ENCODE measurements at places on chromosomes 2 and 18.
A peak's percentile ranks its signal among the peaks of the same experiment; 100 is the strongest.

DNA sequence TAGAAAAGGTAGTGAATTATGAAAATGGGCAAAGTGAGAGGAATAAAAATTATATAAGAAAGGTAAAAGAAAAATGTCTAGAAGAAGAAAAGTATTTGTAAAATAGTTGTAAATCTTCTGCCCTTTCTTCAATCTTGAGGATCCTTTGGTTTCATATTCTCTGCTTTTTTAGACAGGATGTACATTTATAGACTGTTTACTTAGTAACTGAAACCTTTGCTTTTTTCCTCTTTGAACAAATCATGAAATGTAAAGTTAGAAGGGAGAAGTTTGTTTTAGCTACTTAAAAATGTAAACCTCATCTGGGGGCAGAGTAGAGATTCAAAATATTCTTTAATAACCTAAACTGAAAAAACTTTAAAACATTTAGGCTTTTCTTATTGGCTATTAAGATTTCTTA lies 150.4 kb upstream of the ITGA4 start:
- DNase-seq = no peak

- no peak for DNase-seq
Observed at GRCh38 chr2:224039770-224040440, 819 bp upstream of the SERPINE2 start.

GRCh38 chr2:79638410-79638809 lies 125.6 kb downstream of the CTNNA2 start:
- DNase-seq = peak; percentile 3

GRCh38 chr2:206250041-206250897 lies 24.2 kb upstream of the ZDBF2 start:
- no peak for DNase-seq

- DNase-seq = no peak
Observed at GRCh38 chr2:120920454-120921148, 184.9 kb downstream of the GLI2 start.

- peak; percentile 84 for DNase-seq
Observed at GRCh38 chr2:69933839-69934613, 19.1 kb downstream of the MXD1 start.

- DNase-seq = peak; percentile 49
Observed at GRCh38 chr2:85278361-85278760, 49.4 kb downstream of the TGOLN2 start.

- DNase-seq = no peak
Observed at GRCh38 chr2:64410671-64411070, 43.3 kb upstream of the LGALSL start.

DNA sequence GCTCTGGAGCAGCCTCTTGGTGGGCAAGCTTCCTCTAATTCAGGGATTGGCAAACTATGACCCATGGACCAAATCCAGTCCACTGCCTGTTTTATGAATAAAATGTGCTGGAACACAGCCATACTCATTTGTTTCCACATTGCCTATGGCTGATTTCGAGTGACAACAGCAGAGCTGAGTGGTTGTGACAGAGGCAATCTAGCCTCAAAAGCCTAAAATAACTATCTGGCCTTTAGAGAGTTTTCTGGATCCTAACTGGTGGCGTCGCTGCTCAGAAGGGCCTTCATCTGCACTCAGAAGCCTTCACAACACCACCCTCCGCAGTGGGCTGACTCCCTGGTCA lies 147.1 kb downstream of the CCBE1 start:
- no peak for DNase-seq

GRCh38 chr2:69459936-69460335 lies 22.7 kb upstream of the NFU1 start:
- DNase-seq = no peak

GRCh38 chr2:25030702-25031101 lies 11.2 kb upstream of the EFR3B start:
- DNase-seq = no peak

DNA sequence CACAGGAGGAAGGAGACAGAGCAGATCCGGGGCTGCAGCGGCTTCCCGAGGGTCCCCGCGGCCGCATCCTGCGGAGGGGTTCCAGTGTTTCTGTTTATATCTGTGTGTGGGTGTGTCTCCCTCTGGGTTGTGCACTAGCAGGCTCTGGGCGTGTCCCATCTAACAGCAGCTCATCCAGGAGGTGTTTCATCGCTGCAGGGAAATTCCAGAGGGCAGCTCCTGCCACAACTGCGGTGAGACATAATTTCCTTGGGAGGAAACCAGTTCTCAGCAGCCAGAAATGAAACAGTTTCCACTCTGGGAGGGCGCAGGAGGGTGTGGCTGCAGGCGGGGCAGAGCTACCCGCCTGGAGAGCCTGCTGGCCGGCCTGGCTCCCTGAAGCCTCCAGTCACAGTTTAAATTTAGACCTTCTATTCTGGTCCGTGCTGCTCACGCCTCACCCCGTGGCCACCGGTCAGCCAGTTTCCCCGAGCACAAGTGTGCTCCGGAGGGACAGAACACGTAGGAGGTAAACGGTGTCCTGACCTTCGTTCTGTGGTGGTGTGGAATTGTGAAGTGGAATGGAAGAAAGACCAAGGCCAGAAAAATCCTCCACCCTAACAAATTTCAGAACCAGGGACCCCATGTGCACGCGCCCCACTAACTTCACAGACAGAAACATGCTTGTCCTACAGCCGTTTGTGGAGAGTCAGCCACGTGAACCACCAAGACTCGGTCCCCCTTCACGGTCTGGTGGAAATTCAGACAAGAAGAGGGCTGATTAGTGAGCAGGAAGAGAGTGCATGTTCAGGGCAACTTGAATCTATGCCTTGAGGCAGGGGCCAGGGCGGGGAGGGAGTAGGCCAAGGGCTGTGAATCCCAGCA lies 50.2 kb downstream of the TEX44 start:
- peak; percentile 99 for DNase-seq

DNA sequence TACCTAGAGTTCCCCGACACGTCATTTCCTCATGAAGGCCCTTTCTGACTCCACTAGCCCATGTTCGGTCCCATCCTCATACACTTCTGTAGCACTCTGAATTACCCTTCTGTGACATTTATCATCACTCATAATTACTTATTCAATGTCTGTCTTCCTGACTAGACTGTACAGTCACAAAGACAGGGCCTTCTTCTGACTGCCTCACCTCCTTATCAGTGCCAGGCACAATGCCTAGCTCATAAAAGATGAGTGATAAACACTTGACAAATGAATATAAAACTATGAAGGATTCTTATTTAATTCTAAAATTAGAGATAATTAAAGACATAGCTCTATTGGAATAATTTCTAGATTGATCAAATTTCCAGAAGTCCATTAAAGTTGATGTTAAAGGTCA lies 1.4 kb upstream of the UBXN4 start:
- DNase-seq = no peak

DNA sequence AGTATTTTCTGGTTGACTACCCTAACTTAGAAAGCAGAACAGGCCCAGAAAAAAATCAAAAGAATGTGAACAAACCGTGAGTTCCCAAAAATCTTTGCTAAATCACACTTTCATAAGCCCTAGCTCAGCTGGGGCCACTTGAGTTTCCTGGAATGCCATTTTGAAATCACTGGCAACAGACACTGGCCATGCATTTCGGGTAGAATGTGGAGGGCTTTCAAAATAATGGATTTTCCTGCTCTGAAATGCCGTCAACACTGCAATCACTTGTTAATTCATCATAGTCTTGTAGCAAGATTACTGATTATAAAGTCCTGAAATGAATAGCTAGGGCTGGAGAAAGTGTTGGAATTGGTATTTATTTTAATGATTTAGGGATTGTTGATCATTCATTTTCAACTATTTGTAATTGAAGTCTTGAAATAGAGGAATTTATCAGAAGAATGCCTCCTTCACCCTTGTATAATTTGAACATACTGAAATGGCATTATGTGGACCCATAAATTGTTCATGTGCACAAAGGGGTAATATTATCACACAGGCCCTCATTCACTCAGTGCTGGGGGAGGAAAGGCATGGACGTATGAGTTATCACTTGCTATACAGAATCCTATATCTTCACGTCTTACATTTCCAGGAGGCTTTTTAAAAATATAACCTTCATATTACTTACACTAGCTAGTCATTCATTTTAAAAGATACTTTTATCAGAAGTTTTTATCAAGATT lies 134.8 kb downstream of the DTNA start:
- no peak for DNase-seq

- DNase-seq = no peak
Observed at GRCh38 chr2:197131558-197131855, 179.1 kb downstream of the ANKRD44 start.

GRCh38 chr2:202203348-202203747 lies 35.0 kb downstream of the SUMO1 start:
- DNase-seq = no peak

DNA sequence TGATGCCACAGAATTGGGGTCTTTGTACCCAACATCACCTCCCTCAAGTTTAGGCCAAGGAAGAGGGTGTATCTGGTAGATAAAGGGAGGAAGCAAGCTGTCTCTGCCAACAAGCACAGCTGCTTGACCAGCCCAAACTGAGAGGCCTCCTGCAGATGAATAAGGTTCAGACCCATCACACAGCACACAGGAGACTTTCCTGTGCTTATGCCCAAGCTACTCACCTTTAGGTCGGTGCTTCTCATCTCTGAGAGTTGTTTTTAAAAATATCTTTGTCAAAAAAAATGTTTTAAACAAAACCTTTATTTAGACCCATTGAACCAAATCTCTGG lies 24.7 kb upstream of the SP3 start:
- no peak for DNase-seq

DNA sequence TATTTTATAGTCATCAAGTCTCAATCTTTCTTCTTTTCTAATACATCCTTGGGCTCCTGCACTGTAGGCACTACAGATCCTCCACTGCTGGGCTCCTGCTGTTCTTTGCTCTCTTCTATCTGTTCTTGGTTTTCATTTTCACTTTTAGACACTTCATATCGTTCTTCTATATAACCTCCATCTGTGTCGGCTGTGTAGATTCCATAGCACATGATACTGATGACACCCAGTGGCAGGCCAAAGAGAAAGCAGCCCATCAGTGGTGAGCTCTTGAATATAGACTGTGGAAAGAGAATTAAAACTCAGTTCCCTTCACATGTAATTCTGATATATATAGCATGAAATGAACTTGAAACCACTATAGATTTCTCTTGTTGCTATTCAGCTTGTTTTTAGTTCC lies 38.0 kb downstream of the TMX3 start:
- no peak for DNase-seq

GRCh38 chr2:127675331-127676261 lies at the start of gene LIMS2:
TSS of gene LIMS2 (minus strand) at chr2:127675530. CDS start at chr2:127675024, 506 bp downstream.
- peak; percentile 49 for DNase-seq

- DNase-seq = no peak
Observed at GRCh38 chr2:11745613-11746375, 638 bp upstream of the LPIN1 start.

DNA sequence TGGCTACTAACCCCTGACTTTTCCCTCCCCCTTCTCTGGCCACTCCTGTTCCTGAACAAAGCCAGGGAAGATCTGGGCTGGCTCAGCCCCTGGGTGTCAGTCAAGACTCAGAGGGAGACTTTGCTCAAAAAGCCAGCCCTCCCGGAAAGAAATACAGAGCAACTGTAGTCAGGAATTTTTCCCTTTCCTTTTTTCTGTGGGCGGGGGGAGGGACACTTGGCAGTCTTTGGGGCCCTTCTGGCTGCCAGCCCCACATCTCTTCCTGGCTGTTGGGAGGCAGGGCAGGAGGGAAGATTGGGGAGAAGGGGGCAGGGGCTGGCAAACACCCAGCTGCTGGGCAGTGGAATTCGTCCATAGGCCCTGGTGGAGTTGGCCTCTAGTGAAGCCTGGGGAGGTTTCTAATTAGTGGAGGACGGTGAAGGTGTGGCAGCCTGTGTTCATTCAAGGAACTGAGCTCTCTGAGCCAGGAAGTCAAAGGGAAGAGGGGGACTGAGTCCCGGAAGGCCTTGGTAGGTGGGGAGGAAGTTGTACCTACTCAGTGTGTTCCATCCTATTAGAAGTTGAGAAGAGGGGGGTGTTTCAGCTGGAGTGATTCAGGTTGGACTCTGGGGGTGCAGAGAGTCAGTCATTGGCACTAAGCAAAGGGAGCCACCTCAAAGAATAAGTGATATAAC lies 10.9 kb downstream of the IGFBP2 start:
- no peak for DNase-seq

GRCh38 chr2:152407204-152407721 lies 72.3 kb downstream of the FMNL2 start:
- peak; percentile 53 for DNase-seq

- DNase-seq = no peak
Observed at GRCh38 chr2:114083717-114084387, 194.0 kb downstream of the ACTR3 start.

- DNase-seq = no peak
Observed at GRCh38 chr2:182907081-182907830, 40.8 kb upstream of the FRZB start.

- peak; percentile 22 for DNase-seq
Observed at GRCh38 chr2:46066116-46066515, 231.1 kb upstream of the EPAS1 start.

DNA sequence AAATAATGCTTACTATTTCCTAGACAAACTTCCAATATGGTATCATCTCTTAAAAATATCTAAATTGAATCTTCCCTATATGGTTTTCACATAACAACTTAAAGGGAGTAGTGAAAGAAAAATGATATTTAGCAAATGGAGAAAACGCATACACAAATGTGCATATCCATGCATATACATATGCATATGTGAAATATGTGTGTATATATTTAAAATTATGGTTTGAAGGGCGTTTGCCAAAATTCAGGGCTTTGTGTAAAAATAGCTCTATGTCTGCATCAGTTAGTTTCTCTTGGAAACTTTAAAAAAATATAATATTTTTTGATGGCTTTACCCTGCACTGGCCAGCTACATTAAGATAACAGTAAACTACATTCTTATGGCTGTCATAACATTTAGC lies 986.7 kb downstream of the BCL11A start:
- no peak for DNase-seq

DNA sequence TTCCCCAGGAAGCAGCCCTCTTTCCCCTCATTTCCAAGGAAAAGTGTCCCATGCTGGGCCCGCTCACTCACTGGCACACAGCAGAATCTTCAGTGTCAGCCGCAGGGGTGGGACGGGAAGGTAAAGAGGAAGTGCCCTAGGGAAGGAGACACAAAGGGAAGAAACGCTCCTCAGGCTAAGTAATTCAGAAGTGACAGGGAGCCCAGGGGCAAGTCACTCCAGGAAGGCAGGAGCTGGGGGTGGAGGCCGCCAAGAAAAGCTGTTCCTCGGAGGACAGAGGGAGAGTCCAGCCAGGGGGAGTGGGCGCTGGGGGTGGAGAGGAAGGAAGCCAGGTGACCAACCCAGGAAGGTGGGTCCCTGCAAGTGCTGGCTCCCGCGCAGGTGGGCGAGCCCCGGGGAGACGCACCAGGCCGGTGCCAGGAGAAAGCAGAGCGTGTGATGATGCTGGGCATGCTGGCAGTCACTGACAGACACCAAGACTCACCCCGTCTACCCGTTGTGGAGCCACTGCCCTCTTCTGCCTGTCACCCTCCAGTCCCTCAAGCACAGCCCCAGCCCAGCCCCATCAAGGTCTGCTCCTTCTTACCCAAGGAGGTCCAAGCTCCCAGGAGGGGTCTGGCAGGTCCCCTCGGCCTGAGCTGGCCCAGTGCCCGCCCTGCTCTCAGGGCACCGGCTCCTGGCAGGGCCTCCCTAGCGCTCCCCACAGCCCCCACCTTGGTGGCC lies 21.7 kb downstream of the HDAC4 start:
- DNase-seq = no peak

GRCh38 chr18:27921392-27921791 lies 255.5 kb downstream of the CDH2 start:
- DNase-seq = peak; percentile 44

Measured in A172 (cell line).